T follicular helper cell (primary cell): ENCODE measurements at places on chromosomes 16 and 17.

DNA sequence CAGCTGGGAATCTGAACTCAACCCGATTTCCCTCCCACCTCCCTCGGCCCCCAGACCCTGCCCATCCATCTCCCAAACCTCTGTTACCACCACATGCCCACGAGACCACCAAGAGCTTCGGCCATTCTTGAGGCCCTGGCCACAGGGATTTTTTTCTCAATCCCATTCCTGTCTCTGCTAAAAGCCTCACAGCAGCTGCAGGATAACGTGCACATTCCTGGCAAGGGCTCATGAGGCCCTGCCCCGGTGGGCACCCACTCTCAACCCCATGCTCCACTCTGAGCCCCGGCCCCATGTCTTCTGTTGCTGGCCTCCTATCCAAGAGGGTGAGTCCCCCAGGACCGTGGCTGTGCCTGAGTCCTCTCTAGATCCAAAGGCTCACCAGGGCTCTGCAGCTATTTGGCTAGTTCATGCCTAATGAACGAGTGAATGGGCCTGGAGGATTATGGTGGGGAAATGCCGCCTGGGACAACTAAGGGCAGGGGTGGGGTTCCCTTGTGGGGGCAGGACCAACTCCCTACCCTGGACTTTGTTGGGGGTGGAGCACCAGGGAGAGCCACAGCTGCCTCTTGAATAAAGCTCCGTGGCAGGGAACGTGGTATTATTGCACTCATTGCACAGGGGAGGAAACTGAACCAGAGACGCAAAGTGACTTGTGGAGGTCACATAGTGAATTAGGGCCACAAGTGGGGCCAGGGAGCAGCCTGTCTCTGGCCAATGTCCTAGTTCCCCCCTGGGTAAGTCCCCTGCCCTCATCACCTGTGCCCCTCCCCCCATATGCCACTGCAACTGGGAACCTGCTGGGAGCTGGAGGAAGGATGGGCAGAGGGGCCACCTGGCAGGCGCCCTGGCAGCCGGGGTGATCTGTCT lies 113.8 kb upstream of the SMURF2 start:
- no peak for DNase-seq

DNA sequence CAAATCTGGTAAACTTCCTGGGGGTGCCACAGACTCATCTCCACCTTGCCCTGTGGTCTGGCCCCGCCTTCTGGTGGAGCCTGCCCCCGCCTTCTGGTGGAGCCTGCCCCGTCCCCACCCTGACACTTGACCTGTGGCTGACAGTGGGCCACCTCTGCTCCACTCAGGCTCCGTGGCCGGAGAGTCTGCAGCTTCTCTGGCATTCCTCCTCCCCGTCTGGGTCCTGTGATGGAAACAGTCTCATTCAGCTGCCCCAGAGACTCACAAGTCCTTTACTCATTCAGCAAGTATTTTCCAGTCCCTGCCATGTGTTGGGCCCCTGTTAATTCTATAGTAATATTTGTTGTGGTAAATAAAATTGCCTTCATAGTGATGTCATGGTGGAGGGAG lies 21.0 kb upstream of the G6PC1 start:
- no peak for DNase-seq

GRCh38 chr17:73827627-73828291 lies 183.5 kb upstream of the SDK2 start:
- DNase-seq = no peak

DNA sequence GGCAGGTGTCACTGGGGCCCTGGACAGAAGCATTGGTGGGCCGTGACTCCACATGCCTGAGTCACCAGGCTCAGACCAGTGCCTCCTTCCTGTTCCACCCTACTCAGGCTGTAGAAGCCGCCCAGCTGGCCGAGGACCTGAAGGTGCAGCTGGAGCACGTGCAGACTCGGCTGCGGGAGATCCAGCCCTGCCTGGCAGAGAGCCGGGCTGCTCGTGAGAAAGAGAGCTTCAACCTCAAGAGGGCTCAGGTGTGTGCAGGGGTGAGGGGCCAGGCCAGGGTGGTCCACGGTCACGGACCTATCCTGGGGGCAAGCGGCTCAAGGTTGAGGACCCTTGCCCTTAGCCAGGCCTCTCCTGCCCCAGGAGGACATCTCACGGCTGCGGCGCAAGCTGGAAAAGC lies 9.6 kb downstream of the RNF40 start:
- DNase-seq = no peak

DNA sequence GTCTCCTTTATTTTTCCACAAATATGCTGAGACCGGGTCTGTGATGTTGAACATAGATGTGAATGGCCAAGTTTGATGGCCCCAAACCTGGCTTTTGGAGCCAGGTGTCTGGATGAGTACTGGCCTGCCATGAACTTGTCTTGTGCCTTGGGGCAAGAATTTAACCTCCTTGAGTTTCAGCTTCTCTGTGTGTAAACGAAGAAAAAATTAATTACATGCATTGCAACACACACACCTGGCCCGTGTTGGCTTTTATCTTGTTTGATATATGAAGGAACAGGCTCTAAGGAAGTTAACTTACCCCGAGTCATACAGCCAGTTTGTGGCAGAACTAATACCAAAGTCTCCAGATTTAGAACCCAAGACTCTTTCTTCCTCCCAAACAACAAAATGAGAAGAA lies 13.1 kb downstream of the FBXO39 start:
- no peak for DNase-seq

- peak; percentile 43 for DNase-seq
Observed at GRCh38 chr17:80761110-80761871, 216.7 kb downstream of the RPTOR start.

- DNase-seq = no peak
Observed at GRCh38 chr17:62807812-62808575, at the start of gene MARCHF10. MARCHF10 (minus strand) TSS chr17:62808314; CDS start chr17:62801735, 6,579 bp downstream.

DNA sequence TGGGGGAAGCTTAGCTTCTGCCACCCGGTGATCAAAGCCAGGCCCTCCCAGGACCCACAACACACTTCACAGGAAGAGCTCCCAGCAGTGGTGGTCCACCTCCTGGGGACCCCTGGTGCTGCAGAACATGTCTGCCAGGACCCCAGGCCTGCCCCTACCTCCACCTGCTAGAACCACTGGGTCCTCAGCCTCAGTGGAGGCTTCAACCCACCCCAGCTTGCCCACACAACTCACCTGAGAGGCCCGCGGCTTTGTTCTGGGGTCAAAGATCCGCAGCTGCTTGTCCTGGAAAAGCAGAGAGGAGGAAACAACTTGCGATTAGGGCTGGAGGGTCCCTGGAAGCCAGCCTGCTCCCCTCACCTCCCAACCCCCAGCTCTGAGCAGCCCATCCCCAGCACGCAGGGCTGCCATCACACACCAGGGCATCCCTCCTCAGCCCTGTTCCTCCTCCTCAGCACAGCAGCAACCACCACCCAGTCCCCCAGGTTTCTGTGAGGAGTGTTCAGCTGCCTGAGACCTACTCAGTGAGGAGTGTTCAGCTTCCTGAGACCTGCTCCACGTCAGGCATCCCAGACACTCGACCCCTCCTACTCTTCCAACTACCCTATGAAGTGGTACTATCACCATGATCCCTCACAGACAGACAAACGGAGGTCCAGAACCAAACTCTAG lies 21.2 kb downstream of the CORO7 start:
- DNase-seq = no peak

- no peak for DNase-seq
Observed at GRCh38 chr16:87457061-87457611, 35.7 kb downstream of the ZCCHC14 start.

DNA sequence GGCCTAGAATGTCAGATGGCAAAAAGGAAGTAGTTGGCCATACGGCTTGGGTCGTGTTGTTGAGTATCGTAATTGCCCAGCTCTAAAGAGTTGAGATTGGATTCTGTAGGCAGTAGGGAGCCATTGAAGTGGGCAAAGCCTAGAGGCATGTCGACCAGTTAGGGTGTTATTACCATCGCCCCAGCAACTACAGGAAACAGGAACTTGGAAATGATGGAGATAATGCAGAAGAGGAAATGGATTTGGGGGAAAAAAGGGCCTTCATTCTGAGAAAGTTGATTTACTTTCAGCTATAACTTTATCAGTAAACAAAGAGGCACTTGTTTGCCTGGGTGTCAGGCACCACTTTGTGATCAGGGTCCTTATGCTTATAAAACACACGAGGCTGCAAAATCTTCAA lies 52.6 kb downstream of the COX10 start:
- no peak for DNase-seq

DNA sequence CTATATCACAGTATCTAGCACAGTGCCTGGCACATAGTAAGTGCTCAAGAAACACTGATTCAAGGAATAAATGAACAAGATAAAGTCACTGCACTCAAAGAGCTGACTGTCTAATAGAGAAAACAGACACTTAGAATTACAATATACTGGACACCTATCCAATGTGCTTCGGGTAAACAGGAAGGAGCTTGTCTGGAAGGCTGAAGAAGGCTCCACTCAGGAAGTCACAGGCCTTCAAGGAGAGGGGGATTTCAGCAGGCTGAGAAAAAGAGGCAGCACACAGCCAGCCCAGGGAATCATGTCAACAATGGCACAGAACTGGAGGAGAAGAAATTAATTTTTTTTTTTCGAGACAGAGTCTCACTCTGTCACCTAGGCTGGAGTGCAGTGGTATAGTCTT lies 9.7 kb upstream of the IL4R start:
- DNase-seq = no peak

GRCh38 chr16:50844840-50845239 lies 103.0 kb downstream of the CYLD start:
- no peak for DNase-seq

- DNase-seq = no peak
Observed at GRCh38 chr16:86343796-86344585, 166.3 kb upstream of the FOXF1 start.

DNA sequence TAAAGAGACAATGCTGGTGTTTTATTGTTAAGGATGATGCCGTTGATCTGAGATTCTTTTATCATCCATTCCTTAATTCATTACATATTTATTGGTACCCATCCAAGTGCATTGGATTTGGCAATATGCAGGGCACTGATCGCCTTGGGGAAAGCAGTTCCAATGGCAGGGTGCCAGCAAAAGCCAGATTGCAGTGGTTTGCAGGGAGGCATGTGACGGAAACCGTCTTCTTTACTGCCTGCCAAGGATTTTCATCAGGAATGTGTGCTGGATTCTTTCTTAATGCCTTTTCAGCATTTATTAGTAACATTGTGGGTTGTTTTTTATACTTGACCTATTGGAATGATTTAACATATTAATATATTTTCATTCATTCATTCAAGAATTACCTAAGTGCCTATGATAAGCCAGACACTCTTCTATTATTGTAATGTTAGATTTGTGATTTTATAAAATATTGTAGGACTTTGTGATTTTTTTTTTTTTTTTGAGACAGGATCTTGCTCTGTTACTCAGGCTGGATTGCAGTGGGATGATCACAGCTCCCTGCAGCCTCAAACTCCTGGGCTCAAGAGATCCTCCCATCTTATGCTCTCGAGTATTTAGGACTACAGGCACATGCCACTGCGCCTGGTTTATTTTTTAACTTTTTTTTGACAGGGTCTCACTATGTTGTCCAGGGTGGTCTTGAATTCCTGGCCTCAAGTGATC lies 93.4 kb upstream of the TNRC6A start:
- DNase-seq = no peak

- DNase-seq = no peak
Observed at GRCh38 chr16:72044296-72044695, 10.0 kb upstream of the HP start.

DNA sequence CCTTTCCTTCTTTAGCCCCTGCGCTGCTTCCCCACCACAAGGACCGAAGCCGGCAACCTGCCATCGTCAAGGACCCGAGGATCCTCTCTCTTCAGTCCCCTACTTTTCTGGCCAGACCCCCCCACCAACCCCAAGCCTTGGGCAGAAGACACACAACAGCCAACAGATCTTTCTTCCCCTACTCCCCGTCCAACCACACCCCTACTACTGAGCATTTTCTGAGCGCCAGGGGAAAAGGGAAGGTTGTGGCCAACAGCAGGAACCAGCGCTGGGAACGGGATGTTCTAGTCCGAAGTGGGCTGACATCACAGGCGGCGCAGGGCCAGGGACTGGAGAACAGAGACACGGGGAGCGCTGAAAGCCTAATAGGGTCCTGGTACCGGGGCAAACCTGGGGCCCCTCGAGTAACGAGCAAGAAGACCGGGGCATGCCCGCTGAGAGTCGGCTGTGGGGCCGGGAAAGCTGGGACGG lies 528 bp downstream of the PER1 start:
- no peak for DNase-seq

DNA sequence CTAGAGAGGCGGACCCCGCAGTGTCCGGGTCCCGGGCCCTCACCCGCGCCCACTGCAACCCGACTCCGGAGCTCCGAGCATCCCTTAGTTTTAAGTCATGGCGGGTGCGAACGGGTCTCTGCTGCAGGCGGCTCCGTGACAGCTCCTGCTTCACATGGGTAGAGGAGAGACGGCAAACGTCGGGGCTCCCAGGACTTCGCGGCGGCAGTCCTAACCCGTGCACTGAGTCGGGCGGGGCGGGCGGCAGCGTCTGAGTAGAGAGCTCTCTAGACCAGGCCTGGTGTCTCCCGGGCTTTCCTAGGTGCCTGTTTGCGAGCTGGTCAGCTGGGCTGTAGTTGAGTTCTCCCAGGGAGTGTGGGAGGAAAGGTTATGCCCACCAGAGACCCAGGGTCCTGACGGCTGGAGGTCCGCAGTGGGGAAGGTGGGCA lies 345 bp downstream of the TSC2 start:
- DNase-seq = no peak

- no peak for DNase-seq
Observed at GRCh38 chr16:68257906-68258800, 6.2 kb upstream of the SLC7A6 start.

DNA sequence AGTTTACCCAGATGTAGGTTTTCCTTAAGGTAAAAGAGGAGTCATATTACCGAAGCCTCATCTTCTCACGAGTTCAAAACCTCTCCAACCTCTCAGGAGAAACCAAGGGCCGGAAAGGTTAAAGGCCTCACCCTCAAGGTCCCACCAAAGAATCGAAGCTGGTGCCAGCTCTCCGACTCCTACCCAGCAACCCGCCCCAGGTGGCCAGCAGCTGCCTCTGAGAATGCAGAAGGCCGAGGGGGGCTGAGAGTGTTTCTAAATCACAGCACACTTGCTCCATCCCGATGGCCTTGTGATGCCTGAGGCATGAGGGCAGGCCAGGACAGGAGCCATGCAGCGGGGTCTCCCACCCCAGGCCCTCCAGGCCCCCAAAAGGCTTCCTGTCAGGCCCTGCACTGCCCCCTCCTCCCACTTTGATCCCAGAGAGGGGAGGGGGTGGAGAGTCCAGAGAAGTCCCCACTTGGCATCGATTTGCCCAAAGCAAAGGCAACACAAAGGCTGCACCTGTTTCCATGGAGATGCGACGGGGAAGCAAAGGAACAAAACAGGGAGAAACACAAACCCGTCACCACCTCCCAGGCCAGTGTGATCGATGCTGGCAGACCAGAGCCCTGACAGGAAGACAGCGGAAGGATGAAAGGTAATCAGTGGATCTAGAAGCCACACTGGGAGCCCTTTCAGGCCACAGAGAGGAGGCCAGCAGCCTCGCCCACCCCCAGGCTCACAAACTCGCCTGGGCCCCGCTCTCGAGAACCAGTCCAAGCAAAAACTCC lies 39.0 kb downstream of the CUEDC1 start:
- no peak for DNase-seq

DNA sequence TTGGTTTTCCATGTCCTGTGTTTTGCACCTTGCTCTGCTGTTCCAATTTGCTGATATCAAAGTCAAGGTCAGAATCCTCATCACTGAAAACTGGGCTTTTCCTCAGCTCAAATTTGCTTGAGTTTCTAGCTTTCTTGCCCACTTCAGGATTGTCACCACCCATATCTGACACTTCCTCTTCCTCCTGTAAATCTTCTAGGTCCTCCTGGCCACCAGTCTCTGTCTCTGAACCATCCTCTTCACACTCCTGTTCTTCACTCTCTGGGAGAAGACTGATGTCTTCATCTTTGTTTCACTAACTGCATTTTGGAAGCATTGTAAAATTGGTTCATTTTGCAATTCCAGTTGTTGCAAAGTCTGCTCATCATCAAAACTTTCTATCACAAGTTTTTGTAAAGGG lies 63.4 kb upstream of the RBL2 start:
- no peak for DNase-seq
